NCI-H1105 (cell line): ENCODE measurements at places on chromosomes 1 and 21.

DNA sequence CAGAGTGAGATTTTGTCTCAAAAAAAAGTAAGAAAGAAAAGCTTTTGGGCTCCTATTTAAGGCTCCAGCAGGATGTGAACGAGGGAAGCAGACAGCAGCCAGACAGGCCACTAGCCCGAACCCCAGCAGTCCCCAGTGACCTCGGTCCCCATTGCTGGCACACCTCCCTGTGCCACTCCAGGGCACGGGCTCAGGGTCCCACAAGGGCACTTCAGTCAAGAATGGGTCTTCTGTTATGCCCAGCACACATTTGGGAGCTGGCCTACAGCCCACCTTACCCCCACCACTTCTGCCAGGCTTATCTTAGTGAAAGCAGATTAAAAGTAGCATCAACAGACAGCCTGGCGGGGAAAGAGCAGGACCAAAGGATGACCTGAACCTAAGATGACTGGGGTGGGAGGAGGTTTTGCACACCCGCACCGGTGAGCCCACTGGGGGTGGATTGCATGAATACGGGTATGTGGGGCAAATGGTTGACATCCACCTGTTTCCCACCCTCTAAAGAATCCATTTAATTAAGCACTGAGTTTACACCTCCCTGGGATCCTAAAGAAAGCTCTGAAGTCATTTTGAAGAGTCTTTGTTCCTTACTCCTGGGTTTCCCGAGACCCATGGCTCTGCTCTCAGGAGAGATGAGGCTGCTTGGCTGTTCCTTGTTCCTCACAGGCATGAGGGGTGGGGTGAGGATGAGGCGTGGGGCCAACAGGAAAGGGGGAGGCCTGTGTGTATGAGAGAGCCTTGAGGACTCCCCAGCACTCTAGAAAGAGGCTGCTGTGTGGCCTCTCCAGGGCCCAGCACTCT lies 4.7 kb downstream of the CHI3L1 start:
- no peak for DNase-seq

DNA sequence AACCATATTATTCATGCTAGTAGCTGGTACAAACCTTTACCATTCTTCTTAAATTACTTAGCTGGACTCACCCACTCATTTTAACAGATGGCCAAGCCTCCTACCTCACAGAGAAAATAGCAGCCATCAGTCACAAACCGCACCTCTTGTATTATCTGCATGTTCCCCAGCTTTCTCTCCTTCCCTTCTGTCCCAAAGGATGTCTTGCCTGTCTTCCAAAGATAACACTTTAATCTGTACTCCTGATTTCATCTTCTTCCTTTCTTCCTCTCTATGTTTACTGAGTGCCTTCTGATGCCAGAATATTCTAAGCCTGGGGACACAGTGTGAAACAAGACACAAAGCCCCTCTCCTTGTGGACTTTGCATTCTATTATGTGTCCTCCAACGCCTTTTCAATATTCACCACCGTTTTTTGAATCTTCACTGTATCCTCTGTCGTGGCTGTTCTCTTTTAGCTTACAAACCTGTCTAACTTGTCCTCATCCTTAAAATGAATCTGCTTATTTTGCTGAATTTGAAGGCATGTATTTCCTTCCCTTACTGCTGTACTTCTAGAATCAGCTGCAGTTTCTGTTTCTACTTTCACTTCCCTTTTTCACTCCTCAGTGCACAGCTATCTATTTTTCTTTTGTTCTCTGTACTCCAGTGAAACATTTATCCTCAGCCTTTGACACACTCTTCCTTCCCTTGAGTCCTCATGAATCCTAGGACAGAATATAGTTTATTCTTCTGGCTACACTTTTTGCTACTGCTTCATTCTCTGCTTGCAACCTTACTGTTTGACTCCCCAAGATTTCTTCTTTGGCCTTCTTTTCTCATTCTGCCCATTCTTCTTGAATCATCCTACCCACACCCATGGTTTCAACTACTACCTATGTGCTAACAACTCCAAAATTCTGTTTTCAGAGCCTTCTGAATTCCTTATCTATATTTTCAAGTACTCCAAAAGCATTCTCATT lies 216.9 kb upstream of the SAMSN1 start:
- DNase-seq = no peak

DNA sequence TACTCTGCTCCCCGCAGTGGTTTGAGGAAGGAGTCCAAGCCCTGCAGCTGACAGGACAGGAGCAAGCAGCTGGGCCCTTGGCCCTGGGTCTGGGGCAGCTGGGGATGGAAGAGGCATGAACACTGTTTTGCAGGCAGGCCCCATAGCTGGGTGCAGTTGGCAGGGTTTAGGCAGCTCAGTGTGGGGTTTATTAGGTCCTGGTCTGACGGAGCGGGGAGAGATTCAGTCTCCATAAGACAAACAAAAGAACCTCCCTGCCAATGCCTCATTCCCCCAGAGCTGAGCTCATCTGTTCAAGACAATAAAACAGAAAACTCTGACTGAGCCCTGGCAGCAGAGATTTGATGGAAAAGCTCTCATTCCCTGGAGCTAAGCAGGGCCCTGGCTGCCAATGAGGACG lies 37.3 kb downstream of the OLFML2B start:
- DNase-seq = no peak

DNA sequence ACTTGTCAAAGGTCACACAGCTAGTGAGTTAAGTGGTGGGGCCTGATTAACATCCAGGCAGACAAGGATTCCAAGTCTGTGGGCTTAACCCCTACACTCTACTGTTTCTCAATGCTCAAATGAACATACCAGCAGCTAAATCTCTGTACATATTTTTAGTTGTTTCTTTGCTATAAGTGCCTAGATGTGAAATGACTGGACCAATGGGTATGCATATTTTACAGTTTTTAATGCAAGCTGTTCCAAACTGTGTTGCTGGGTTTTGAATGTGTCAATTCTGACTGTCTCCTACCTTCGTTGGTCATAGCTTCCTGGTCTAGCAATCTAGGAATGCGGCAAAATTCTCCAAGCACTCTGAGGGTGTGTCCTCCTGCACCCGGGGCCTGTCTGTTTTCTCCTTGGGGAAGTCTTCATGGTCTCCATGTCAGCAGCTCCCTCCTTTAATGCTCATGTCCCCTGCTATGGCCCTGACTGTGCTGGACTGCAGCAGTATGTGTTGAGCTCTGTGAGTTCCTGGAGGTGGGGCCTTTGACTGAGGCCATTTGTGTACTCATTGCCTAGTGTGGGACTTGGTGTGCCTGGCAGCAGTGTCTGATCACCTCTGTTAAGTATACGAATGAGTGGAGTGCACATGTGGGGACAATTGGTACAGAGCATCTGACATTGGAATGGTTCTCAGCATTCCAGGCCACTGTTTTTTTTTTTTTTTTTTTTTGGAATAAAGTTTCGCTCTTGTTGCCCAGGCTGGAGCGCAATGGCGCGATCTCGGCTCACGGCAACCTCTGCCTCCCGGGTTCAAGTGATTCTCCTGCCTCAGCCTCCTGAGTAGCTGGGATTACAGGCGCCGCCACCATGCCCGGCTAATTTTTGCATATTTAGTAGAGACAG lies 72.9 kb upstream of the SLC2A1 start:
- no peak for DNase-seq

GRCh38 chr1:76284842-76285241 lies 210.3 kb downstream of the ST6GALNAC3 start:
- no peak for DNase-seq

DNA sequence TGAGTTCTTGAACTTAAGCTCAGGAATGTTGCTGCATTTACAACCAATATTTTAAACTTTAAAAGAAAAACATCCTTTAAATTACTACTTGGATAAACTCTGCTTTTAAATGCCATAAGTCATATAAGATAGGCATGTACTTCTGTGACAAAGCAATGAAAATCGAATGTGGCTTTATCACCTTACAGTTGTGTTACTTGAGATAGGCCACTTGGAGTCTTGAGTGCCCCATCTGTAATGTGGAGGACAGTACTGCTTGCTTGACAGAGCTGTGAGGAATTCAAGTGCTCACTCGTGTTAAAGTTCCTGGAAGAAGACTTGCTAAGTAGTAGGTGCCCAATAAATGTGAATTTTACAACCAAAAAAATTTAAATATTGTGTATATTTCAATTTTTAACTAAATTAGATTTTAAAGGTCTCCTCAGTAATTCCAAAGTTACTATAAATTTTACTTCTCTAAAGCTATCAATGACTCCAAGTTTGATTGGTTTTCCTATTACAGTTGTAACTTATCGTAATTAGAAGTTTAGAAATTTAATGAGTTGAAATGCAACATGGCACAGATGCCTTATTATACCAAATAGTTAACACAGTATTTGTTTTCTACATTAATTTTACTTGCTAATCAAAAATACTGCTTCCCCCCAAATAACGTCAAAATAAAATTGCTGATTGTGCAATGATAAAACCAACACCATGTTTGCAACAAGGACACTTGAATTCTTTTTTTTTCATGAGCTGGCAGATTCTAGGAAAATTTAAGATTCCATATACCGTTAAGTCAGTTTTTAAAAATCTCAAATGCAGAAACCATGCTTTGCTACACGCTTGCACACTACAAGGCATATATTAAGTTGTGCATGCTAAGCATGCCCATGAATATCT lies 21.8 kb downstream of the PSMB2 start:
- no peak for DNase-seq

DNA sequence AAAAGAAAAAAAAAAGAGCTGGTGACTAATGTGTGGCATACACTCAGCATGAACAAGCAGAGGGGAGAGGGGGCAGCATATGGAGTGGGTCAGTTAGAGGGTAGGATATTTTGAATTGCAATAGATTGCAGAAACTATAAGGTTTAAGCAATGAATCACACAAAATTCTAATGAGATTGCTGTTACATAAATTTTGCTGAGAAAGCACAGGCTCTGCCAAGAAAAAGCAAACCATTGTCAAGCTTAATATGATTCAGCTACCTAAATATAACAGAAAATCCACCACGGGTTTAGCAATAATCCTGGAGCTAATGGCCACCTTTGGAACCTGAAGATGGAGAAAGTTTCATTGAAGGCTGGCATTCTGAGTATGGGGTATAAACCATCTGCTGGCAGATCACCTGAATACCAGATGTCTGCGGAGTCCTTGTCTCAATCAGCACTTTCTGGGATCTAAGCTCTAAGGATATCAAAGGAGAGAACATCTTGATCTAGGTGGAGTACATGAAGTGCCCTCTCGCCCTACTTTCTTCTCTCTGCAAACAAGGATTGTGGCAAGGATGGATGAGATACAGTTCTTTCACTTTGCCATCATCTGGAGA lies 30.3 kb upstream of the ANGPTL7 start:
- no peak for DNase-seq

DNA sequence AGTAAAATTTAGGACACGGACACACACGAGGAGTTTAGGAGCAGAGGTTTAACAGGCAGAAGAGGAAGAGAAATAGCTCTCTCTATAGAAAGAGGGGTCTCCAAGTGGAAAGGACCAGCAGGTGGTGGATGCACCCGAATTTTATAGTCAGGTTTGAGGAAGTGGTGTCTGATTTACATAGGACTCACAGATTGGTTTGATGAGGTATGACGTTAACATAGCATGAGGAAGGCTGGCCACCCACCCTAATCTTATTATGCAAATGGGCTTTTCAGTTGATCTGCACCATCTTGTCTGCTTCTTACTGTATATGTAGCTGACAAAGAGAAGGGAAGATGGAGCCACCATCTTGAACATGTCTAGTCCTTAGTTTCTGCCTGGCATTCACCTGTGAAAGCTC lies 52.5 kb upstream of the RGS2 start:
- no peak for DNase-seq

GRCh38 chr21:43797415-43797814 lies 8.0 kb downstream of the RRP1 start:
- DNase-seq = no peak

- no peak for DNase-seq
Measured at GRCh38 chr1:151175863-151176262, at the start of gene TMOD4. TMOD4 (minus strand) TSS chr1:151175981; CDS start chr1:151174875, 1,106 bp downstream.

- DNase-seq = no peak
Measured at GRCh38 chr1:30984165-30984889, 75.8 kb upstream of the SDC3 start.
